ENCODE measurements at places on chromosomes 5 and 9.

DNA sequence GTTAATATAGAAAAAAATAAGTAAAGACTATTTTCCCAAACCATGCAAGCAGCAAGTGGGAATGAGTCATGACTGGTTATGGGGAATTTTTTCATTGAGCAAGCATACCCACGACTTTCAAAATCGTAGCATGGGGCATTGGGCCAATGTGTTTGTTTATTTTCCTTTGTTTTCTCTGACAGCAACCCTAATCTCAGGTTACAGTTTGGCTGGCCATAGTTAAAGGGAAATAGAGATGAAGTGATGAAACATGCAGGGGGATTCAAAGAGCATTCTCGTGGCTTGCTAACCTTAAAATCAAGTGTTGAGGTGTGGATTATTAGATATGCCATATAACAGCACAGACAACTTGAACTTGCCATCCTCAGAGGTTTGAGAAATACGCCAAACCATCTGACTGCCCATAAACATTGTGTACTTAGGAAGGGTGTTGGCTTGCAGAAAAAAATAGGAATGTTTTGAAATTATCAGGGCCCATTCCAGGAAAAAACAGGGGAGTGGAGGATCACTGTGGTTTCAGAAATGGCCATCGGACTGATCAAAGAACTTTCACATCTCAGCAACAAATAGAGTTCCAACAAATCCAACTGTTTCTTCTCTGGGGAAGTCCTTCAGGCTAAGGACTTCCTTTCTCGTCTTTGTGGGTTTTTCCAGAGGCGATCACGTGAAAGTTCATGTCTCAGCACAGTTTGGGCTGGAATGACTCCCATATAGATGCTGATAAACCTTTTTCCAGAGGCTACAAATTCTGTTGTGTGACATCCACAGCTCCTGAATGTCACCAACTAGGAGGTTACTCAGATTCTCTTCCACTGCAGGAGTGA is 259.1 kb downstream of the SYK start:
- peak; percentile 47 for DNase-seq

DNA sequence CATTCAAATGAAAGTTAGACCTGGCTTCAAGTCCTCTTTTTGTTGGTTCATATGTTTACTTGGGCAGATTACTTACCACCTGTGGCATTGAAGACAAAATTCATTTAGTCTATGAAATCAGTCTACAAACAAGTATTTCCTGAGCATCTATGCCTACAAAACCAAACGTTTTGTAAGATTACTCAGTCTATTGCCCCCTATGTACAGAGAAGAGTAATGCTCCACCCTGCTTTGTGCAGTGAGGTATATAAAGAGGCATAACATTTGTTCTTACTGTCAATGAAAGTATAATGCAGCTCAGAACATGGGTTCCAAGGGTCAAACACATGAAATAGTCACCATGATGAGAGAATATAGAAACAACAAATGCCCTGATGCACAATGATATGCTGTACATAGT is 580.7 kb downstream of the KIF4B start:
- no peak for DNase-seq

- DNase-seq, result peak; percentile 66
These were observed at the start of gene CCDC69 for GRCh38 chr5:151223447-151224264. Gene CCDC69 (minus strand): TSS chr5:151224092. CDS start chr5:151223970, 122 bp downstream.

DNA sequence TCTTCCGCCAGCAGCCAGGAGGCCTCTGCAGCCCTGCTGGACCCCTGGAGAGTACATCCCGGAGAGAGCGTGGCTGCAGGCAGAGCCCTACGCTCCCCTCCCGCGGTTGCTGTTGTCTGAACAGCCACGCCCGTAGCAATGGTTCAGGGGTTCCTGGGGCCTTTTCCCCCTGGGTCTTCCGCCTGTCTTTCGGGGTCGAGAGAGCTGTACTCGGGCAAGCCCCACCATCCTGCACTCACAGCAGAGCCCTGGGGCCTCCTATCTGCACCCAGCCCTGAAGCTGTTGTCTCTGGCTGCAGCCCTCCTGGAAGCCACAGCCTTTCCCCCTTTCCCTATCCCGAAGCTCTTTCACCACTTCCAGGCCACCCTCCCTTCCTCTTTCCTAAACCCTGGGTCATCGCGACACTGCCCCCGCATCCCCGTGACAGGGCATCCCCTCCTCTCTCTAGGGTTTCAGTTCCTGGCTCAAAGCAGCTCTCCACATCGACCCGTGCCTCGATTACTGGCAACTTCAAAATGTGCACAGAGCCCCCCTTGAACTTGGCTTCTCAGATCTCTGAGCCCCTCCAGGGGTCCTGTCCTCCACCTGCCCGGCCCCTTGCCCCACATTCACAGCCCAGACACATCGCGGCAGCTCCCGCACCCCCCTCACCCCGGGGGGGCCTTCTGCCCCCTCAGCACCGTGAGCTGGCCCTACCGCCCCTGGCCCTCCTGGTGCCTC is 43.9 kb upstream of the CEP72 start:
- no peak for DNase-seq
